ENCODE measurements at places on chromosomes 4 and X.

- no peak for DNase-seq
Observed at GRCh38 chr4:1294891-1295290, 5.2 kb downstream of the MAEA start.

- DNase-seq, result no peak
Observed at GRCh38 chrX:96433409-96434077, 251.1 kb upstream of the DIAPH2 start.

- DNase-seq, result no peak
Observed at GRCh38 chr4:166311169-166311568, 438.1 kb downstream of the TLL1 start.

GRCh38 chr4:138841343-138841742, 174.2 kb upstream of the NOCT start:
- DNase-seq, result no peak

- no peak for DNase-seq
Observed at GRCh38 chr4:17260166-17260907, 251.6 kb downstream of the QDPR start.

DNA sequence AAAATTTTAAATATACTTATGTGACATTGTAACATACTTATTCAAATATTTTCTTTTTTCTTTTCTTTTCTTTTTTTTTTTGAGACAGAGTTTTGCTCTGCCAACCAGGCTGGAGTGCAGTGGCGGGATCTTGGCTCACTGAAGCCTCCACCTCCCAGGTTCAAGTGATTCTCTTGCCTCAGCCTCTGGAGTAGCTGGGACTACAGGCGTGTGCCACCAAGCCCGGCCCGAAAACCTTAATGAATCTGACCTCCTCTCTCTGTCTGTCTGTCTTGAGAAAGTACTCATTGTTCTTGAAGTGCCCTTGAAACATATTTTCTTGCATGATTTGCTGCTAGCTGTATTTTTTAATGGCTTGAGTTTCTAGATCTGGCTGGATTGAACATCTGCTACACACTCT, 136.8 kb downstream of the ANAPC4 start:
- DNase-seq, result no peak

GRCh38 chr4:10256203-10256602, 139.6 kb upstream of the WDR1 start:
- no peak for DNase-seq

DNA sequence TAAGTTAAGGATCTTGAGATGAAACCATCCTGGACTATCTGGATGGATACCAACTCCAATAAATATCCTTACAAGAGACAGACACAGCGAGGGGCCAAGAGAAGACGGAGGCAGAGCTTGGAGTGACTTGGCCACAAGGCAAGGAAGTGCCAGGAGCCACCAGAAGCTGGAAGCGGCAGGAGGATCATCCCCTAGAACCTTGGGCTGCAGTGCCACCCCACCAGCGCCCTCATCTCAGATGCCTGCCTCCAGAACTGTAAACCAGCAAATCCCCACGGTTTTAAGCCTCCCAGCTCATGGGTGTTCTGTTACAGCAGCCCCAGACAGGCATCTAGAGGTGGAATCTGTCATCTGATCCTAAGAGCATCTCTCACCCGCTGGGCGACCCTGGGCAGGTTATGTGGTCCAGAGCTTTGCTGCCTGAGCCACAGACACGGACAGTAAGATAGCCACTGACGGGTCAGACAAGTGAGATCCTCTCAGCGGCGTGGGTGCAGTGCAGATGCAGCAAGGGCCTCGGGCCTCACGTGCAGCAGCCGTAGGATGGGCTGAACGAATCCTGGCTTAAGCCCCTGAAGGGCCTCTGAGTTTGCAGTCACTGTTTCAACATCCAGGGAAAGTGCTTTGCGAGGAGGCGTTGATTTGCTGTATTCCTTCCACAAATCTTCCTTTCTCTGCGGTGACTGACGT, 25.1 kb upstream of the MXD4 start:
- no peak for DNase-seq

GRCh38 chr4:184895012-184895695, 69.4 kb upstream of the ACSL1 start:
- no peak for DNase-seq

GRCh38 chr4:26175905-26176470, 144.8 kb upstream of the RBPJ start:
- no peak for DNase-seq

DNA sequence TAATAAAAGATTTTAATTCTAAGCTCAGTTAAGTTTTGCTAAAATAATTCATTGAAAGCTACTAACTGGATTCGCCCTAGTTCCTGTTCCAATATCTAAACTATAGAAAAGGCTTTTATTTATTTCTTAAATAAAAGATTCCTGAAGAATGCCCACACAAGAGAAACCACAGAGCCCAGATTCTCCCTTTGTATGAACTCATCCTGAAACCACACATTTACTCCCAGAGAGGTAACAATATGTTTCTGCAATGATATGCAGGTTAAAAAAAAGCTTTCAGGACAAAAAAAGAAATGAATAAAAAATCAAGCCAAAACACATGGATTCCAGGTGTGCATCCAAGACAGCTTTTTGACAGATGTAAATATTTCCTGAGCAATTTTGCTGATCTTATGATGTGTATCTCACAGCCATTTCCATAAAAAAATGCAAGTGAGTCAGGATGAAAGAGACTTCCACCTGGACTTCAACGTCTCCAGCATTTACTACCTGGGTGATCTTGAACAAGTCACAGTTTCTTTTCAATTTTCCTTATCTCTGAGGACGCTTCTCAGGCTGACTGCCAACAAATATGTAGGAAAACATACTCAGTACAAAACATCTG, 234.4 kb upstream of the FAT1 start:
- DNase-seq, result no peak

GRCh38 chrX:51336584-51336983, 4.0 kb downstream of the NUDT10 start:
- DNase-seq, result no peak

DNA sequence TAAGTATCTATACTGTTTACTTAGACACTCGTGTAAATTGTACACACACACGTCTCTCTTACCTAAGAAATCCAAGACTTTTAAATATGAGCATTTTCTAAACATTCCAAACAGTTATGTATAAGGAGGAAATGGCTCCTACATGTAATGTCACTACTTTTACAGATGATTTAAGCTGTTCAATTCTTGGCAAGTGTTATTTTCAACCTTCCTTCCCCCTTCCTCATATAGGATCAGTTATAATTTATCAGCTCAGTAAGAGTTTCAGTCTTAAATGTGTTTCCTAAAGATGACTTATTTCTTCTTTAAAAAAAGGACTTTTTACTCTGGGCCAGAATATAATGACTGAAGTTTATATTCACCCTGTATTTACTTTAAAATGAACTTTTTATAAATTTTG, 601.1 kb downstream of the ANKRD50 start:
- DNase-seq, result no peak

- DNase-seq, result no peak
Observed at GRCh38 chr4:76198411-76199237, 15.0 kb downstream of the SCARB2 start.

- no peak for DNase-seq
Observed at GRCh38 chrX:11209798-11210414, 83.3 kb upstream of the AMELX start.

GRCh38 chrX:11751261-11751660, 6.8 kb upstream of the MSL3 start:
- DNase-seq, result no peak

- DNase-seq, result no peak
Observed at GRCh38 chr4:185211641-185212040, 2.2 kb downstream of the SNX25 start.

GRCh38 chr4:32986236-32986635, 2266.1 kb downstream of the PCDH7 start:
- DNase-seq, result no peak

DNA sequence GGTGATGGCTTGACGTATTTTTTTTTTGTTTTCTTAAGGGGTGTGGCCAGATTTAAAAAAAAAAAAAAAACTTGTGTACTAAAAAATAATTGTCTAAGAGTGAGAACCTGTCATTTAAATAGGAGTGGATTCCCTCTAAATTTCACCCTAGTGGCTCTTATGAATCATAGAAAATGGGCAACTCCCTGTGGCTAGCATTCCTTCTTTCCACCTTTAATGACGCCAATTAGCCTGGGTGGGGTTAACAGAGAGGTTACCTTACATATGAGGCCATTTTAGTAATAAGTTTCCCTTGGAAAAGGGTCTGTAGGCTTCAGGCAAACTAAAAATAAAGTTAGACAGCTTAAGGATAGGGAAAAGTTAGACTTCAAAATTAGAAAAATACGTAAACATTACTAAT, 223.5 kb upstream of the FAM241A start:
- DNase-seq, result no peak

DNA sequence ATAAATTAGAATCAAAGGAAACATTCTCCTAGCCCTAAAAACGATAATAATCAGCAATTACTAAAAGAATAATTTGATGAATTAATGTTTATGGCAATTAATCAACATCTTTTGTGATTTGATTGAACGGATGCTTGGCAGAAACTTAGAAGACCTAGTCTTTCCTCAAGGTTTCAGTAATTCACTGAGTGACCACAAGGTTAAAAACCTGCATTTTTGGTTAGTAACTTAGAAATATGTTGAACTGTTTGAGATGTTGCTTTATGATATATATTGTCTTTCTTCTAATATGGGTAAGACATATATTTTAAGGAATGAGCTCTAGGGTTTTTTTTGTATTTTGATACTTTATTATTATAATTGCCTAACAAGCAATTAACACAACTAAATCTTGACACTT, 793.0 kb upstream of the NDST4 start:
- no peak for DNase-seq

DNA sequence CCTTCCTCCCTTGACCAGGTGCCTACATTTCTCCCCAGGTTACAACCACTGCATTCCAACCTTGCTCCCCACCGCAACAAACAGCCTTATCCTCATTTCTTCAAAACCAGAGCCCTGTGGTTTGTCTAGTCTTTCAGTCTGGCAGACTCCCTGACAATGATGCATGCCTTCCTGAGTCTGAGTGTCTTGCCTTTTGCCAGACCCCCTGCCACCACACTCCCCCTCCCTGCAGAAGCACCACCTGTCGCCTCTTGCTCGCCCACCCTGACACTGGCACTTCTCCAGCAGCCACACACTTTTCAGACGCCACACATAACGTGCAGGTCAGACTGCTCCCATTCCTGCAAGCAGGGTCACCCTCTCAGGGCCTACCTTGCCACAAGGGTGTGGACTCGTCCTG, 349.2 kb upstream of the NOCT start:
- DNase-seq, result no peak

GRCh38 chr4:66059136-66059535, 388.8 kb upstream of the EPHA5 start:
- no peak for DNase-seq

DNA sequence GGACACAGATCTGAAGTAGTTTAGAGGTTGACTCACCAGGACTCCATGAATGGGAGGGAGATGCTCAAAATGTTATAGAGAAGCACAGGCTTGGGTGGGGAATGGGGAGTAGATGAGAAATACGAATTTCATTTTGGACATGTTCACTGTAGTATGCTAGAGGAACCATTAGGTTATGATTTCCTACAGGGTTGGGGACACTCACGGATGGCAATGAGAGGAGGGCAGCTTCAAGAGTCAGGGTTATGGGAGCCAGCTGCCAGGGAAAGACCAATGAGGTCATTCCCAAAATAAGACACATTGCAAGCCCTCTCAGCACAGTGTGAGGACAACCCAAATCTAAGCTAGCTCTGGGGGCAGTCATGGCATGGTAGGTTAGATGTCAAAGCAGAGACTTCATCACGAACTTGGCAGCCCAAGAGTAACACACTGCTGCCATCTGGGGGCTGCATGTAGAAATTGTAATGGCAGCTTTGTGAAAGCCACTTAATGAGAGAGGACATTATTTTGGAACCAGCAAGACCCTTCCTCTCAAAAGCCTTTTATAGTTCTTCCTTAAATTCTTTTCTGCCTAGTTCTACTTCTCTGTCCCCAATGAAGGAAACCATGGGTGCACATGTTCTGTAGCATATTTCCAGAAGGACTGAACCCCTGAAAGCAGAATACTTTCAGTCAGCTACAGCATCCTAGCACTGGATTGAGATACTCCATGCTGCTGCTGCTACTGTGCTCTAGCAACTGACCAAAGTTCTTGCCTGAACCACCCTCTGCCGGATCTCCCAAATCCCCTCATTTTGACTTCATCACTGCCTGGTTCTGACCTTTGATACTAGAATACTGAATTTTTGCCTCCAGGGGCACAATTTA, 16.2 kb upstream of the ZCCHC12 start:
- no peak for DNase-seq

GRCh38 chrX:1172496-1172895, 40.0 kb downstream of the CRLF2 start:
- DNase-seq, result no peak

DNA sequence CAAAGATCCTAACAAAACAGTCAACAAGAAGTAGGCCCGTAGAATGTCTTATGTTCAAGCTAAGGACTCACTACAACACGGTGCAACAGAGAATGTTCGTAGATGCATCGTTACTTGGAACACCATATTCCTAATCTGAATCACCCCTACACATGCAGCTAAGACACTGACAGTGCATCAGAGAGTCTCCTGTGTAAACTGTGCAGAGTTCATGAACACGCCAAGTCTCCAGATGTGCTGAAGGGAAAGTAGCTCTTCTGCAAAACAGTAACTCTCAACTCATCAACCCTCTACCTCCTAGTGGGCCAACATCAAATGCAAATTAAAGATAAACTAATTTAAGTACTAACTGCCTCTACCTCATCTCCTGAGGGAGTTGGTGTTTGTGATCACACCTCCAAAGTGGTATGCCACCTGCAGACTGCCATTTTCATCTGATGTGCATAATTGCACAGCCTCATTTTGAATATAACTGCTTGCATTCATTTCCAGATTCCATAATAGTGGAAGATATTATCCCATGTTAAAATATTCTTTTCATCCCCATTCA, 73.5 kb downstream of the MOSPD2 start:
- no peak for DNase-seq
